ENCODE measurements at places on chromosomes 2 and 18.

- DNase-seq = no peak
Observed at GRCh38 chr2:184610891-184611290, 12.6 kb downstream of the ZNF804A start.

- DNase-seq = no peak
Observed at GRCh38 chr2:191218292-191218898, 26.8 kb upstream of the MYO1B start.

DNA sequence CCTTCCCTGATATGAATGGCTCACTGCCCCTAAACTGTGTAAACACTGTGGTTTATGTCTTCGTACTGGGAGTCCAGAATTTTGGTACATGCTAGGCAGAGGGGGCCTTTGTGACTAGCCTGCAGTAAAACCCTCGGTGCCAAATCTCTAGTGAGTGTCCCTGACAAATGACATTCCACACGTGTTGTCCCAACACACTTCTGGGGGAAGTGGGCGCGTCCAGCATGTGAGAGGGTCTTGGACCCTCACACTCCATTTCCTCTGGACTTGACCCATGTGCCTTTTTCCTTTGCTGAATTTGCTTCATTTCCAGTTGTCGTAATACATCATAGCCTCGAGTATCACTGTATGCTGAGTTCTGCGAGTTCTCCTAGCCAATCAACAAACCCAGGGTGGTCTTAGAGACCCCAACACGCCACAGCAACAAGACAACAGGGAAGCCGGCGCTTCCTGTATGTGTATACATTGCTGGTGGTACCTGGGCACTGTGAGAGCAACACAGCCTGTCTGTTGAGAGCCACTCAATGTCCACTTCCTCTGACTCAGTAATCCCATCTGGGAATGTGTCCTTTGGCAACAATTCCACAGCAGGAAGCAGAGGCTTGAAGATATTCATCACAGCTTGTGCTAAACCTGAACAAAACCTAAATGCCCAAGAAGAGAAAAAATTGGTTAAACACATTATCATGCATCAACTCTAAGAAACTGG is 26.9 kb upstream of the SLC66A3 start:
- DNase-seq = no peak

DNA sequence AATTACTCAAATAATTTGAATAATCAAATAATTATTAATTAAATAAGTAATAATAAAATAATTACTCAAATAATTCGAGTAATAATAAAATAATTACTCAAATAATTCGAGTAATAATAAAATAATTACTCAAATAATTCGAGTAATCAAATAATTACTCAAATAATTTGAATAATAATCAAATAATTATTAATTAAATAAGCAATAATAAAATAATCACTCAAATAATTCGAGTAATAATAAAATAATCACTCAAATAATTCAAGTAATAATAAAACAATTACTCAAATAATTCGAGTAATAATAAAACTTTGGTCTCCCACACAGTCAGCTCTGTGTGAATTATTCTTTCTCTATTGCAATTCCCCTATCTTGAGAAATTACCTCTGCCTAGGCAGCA is 30.0 kb upstream of the LINC00305 start:
- DNase-seq = no peak

- DNase-seq = no peak
Observed at GRCh38 chr18:73099759-73100158, 232.0 kb upstream of the NETO1 start.

DNA sequence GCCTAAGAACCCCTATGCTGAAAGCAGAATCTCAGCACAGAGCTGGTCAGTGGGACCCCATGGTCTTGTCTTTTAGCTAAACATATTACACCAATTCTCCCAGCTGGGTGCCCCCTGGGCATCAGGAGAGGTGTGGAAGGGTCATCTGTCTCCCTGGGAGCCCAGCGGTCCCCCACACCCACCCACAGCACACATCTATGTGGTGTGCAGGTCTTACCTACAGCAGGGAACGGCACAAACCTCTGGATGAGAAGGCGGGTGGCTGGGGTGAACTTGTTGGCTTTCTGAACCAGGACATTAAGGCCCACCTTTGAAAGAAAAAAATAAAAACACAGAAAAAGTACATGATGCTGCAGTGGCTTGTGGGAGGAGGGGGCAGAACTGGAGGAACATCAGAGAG is 70.7 kb downstream of the EMX1 start:
- DNase-seq = no peak

GRCh38 chr18:51350081-51350480 is 152.6 kb upstream of the MEX3C start:
- DNase-seq = no peak

DNA sequence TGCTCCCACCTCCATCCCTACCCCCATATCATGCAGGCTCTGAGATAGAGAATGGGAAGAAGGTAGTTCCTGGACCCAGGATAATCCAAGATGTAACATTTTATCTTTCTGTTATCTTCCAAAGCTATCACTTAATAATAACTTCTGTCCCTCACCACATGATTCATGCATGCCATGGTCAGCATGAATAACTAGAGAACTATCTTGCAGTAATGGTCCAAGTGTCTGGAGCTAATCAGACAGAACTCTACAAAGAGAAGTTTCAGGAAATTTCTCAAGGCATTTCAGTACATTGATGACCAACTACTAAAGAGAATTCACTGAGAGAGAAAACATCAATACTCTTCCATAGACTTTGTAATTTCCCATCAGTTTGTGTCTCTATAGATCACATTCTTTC is 1469.7 kb upstream of the PIK3C3 start:
- no peak for DNase-seq

- no peak for DNase-seq
Observed at GRCh38 chr2:175914846-175915245, 87.2 kb downstream of the LNPK start.

DNA sequence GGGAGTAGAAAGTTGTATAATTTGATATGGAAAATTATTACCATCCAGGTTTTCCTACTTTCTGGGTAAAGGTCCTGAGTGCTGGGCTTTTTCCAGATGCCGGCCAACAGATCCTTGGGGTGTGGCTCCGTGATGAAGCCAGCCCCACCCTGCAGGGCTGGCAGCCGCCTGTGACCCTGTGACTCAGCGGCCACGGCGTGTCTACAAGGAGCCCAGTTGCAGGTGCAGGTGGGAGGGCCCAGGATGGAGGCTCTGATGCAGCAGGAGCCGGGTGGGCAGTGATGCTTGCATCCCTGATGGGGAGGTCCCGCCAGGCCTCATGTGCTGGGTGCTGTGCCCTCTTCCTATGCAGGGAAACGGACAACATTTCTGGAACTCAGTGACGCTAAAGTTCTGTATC is 96.0 kb upstream of the ALKAL2 start:
- no peak for DNase-seq

GRCh38 chr2:3253913-3254441 is 123.6 kb downstream of the EIPR1 start:
- DNase-seq = no peak

DNA sequence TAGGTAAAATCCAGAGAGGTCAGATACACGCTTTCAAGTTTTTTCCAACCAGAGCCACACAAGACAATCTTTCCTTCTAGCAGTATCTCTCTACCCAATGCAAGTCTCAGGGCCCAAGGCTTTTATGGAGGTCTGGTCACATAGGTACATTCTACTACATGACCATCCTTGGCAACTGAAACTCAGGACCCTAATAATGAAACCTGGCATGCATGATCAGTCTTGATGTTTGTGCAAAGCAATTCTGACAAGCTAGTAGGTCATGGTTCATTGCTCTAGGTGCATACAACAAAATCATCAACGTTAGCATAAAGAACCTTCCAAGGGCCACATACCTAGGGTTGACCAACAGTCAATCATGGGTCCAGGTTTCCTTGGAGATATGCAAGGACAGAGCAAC is 33.2 kb upstream of the CCDC88A start:
- no peak for DNase-seq

DNA sequence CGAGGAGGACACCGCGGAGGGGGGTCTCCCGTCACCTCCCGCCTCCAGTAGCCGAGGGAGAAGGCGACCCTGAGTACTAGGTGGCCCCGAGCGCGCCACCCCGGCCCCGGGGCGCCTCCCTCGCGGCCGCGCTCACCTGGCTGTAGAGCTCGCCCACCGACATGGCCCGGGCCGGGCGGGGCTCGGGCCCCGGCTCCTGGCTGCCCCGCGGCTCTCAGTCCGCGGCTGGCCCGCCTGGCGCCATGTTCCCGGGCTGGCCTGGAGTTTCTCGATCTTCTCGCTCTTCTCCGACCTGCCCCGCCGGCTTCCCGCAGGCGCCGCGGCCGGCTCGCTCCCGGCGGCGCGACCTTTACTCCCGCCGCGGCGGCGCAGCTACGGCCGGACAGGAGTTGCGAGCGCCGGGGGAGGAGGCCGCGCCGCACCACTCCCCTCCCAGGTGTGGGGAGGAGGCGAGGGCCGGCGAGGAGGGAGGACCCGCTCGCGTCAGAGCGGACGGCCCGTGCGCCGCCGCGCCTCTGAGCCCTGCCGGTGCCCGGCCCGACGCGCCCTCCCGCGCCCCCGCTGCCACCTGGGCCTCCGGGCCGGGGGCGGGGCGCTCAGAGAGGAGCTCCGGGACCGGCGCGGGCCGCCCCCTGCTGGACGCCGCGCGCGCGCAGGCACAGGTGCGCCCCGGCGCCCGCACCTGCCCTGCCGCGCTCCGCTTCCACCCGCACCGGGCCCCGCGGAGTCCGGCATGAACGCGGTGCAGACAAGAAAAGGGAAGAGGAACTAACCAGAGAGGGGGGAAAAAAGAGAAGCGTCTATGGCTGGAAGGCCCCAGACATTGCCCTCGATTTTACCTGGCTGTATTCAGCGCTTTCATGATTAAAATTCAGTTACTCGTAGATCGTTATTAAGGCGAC is at the start of gene MYO5B:
TSS of gene MYO5B (minus strand) at position 517 of the 902 bp plus-strand sequence. CDS start at position 163, 354 bp downstream.
- DNase-seq = no peak

- no peak for DNase-seq
Observed at GRCh38 chr18:8930990-8931616, 171.4 kb upstream of the NDUFV2 start.
